ENCODE measurements at places on chromosomes 16 and 17.

GRCh38 chr17:5544115-5544514 lies 40.2 kb downstream of the NLRP1 start:
- no peak for DNase-seq

DNA sequence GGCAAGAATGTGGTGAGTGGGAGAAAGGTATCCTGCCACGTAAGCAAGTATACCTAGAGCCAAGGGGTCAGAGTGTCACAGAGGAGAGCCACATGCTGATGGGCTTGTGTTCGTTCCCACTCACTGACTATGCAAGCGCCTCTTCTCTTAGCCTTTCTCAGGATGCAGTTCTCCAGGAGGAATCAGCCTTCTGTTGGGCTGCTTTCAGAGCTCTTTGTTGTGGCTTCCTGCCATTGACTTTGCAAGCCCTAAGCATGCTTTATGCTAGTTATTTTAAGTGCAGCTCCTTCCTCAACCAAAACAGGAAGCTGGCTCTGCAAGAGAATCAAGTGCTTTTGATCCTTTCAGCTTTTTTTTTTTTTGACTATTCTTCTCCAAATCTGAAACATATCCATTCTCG lies 66.6 kb downstream of the SIAH1 start:
- DNase-seq = no peak

DNA sequence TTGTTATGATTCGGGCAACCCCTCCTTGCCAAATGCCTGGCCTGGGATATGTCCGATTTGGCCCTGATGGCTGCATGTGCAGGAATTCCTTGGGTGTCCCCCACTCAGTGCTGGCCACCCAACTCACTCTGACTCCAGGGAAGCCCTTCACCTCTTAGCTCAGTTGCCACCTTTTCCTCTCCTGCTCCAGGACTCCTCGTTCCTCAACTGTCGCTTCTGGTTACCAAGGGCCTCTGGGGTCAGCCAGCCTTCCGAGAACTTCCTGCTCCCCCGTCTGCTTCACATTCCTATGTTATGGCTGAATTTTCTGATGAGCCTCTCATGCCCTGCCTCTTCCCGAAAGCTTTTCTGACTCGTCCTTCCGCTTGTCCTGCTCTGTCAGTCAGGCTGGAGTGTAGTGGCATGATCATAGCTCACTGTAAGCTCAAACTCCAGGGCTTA lies 63.5 kb downstream of the SPACA3 start:
- no peak for DNase-seq

DNA sequence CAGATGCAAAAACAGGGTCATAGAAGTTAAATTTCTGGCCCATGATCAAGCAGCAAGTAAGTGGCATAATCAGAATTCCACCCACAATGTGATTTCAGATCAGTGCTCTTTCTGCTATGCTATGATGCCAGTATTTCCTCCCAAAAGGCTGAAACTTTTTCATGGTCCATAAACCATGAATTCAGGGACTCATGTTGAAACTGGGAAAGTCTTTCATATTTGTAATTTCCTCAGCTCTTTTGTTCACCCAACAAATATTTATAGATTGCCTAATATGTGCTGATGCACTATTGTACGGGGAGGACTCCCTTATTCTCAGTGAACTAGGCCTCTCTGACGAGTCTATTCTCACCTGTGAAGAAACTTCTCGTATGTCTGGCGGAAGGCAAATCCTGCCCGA lies 156.3 kb downstream of the MYO1D start:
- DNase-seq = no peak

DNA sequence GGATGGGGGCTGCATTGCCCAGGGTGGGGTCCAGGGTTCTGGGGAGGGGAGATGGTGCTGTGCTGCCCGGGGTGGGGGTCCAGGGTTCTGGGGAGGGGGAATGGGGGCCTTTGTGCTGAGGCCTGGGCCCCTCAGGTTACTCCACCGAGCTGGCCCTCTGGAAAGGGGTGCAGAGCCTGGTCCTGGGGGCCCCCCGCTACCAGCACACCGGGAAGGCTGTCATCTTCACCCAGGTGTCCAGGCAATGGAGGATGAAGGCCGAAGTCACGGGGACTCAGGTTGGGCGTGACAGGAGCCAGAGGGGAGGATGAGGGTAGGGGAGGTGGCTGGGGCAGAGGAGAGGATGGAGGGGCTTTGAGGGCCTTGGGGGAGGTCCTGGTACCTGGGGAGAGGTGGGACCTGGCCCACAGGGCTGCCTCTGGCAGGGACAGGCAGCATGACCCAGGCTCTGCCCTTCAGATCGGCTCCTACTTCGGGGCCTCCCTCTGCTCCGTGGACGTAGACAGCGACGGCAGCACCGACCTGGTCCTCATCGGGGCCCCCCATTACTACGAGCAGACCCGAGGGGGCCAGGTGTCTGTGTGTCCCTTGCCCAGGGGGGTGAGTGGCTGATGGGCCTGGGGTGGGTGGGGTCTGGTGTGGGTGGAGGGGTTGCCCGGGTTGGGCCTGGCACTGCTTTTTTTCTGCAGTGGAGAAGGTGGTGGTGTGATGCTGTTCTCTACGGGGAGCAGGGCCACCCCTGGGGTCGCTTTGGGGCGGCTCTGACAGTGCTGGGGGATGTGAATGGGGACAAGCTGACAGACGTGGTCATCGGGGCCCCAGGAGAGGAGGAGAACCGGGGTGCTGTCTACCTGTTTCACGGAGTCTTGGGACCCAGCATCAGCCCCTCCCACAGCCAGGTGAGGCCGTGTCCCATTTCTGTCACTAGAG lies 7.8 kb downstream of the ITGAX start:
- DNase-seq = no peak

GRCh38 chr17:82021107-82021899 lies 1.4 kb downstream of the CENPX start:
- peak; percentile 7 for DNase-seq

DNA sequence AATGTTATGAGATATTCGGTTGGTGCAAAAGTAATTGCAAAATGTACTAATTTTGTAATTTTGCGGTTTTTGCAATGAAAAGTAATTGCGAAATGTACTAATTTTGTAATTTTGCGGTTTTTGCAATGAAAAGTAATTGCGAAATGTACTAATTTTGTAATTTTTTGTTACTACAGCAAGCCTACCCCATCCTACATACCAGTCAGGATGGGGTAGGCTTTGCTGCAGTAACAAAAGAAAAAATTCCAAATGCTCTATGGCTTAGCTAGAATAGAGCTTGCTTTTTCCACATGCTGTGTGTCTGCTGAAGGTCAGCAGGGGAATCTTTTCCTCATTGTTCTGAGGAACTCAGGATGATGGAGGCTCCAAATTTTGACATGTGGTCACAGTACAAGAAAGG lies 83.3 kb upstream of the GPRC5B start:
- no peak for DNase-seq

DNA sequence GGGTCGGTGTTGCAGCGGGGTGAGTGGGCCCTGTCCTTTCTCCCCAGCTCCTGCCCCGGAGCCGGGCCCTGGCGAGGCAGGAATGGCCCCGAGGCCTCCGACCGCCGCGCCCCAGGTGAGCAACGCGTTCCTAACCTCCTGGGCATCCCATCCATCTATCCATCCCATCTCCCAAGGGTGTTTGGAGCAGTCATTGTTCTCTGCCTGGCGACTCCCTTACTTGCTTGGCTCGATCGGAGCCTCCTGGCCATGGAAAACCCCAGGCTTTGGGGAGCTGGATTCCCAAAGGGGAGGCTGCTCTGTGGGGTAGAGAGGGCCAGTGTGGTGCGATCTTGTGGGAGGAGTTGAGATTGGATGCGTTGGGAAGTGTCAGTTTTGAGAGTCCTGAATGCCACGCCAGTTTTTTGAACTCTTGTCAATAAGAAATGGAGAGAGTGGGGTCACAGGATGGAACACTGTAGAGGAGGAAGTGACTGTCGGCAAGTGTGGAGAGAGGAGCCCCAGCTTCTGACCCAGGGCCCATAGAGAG lies 684 bp downstream of the ZFP90 start:
- no peak for DNase-seq

DNA sequence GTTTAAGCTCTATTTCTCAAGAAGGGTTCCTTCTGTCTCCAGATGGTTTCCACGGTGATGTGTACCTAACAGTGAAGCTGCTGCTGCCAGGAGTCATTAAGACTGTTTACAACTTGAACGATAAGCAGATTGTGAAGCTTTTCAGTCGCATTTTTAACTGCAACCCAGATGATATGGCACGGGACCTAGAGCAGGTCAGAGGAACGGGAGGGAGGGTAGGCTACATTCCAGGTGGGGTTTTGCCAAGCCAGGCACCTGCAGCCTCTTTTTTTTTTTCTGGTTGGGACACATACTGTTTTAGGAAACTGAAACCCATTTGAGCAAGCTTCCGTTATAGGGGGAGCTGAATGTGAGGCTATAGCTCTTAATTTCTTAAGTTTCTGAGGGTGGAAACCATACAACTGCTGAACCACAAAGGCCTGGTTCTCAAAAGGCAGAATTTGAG lies 10.6 kb downstream of the LIG3 start:
- DNase-seq = no peak

DNA sequence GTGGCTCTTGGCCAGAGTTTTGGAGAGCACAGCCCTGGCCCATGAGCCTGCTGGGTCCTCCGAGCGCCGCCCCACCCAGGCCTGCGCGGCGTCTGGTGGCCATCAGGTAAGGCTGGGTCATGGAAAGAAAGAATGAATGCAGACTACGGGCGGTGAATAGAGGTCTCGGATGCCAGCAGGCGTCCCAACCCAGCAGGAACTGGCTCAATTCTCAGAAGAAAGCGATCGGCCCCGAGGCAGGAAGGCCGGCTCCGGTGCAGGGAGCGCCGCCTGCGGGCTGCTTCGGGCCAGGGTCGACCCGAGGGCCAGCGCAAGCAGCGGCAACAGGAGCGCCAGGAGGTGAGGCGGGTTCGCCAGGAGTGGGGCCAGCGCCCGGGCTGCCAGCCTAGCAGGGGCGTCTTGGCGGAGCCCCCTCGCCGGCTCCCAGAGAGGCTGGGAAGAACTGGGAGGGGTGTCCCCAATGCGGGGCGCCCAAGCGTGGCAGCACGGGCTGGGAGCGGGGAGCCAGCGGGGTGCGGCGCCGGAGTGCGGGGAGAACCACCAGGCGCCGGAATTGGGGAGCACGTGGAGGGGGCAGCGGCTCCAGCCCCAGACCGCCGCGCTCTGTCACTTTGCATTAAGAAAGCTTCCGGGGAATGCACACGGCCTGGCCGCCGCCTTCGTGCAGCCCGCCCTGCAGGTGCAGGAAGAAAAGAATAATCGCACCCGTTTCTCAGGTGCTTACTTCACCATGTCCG lies 7.1 kb upstream of the TMC5 start:
- DNase-seq = no peak

GRCh38 chr17:8123695-8124349 lies at the start of gene HES7:
Gene HES7, minus strand, starts transcription at chr17:8124106. Its CDS starts 22 bp downstream, at chr17:8124084.
- DNase-seq = no peak

- DNase-seq = no peak
Observed at GRCh38 chr17:496761-497160, 144.2 kb upstream of the RPH3AL start.

- no peak for DNase-seq
Observed at GRCh38 chr16:26992666-26993349, 73.9 kb upstream of the C16orf82 start.

DNA sequence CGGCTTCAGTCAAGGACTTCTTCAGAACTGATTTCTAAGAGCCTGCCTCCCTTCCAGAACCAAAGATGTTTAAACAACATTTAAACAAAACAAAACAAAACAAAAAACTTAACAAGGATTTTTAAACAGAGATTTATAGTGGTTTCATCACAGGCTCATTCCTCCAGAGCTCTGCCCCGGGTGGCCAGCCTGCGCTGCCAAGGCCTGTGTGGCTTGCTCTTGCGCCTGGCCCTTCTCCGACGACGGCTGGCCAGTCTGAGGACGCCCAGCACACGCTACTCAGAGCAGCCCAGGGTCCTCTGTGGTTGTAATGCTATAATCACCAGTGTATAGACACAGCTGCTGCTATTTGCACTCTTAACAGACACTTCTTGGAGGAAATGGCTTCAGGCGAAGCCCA lies 307.2 kb upstream of the MYOCD start:
- no peak for DNase-seq

- DNase-seq = no peak
Observed at GRCh38 chr17:82126556-82127314, 28.7 kb upstream of the FASN start.

- DNase-seq = no peak
Observed at GRCh38 chr17:14902297-14902696, 362.8 kb downstream of the PMP22 start.

DNA sequence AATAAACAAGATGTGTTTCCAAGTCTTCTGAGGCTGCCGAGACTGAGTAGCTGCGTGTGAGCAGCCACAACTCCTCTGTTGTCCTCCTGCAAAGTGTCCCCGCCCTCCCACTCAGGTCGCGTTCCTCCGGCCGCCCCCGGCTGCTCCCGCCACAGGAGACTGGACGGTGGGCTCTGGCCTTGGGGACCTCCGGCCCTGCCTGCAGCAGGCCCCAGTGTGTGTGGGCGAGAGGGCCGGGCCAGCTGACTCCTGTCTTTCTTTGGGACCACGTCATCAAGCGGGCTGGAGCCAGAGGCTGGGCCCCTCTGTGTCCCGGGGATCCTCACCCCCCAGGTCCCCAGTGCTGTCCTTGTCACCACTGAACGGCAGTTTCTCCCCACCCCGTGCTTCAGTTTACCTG lies 175.3 kb downstream of the NPIPB11 start:
- DNase-seq = no peak

All from NCI-H748 treated with DMSO at 0.1 percent for 48 hours (cell line).